ENCODE measurements at places on chromosomes 16 and 17.

DNA sequence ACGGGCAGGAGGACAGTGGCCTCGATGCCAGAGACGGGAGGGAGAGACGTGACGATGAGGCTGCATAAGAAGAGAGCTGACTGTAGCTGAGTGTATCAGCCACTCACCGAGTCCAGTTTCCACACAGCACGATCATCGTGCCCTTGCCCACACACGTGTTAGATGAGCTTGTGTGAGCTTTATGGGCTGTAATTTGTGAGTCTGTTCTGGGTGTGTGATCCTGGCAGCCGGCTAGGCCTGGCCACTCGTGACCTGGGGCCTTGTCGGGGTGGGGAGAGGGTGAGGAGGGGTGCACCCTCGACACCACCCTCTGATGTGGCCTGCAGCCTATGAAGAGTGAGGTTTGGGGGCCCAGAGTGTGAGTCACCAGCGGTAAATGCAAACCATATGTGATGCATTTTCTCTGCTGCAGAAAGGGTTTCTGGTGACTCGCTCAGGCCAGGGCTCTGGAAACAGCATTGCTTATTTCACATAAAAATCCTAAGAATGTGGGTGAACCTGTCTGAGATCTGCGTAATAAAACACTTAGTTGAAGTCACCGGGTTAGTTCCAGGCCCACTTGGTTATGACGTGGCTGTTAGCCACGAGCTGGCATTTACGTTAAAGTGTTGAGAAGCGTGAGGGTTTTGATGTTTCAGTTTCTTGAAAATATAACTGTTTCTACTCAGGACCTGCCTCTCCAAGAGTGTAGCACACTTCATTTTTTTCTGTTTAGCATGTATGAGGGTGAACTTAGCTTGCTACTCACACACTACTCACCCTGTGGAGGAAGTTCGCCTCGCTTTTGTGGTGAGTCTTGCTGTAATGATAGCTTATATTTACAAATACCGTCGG, 4.2 kb downstream of the METRNL start:
- no peak for DNase-seq

- DNase-seq = no peak
These were observed 5.0 kb upstream of the TIMP2 start for GRCh38 chr17:78929908-78930775.

DNA sequence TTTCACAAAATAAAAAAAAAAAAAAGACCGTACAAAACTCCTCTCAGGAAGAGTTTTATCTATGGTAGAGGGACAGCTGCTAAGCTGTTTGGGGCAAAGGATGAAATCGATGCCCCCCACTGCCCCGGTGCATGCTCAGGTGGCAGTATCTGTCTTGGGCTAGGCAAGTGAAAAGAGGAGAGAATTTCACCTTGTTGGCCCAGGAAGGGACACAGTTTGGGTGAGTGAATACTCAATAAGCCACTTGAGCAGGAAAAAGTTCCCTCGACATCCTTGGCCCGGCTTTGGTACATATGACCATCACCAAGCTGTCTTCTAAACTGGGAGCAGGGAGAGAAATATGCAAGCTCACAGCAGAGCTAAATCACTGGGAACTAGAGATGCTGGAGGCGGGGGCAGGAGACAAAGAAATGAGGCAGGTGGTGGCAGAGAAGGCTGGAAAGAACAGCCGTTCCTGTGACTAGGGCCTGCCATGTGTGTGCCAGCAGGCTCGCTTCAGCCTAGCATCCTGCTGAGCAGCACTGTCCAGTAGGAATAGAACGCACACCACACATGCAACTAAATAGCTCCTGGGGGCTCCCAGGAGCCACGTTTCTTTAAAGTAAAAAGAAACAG, 8.2 kb upstream of the EIF1 start:
- DNase-seq = no peak

DNA sequence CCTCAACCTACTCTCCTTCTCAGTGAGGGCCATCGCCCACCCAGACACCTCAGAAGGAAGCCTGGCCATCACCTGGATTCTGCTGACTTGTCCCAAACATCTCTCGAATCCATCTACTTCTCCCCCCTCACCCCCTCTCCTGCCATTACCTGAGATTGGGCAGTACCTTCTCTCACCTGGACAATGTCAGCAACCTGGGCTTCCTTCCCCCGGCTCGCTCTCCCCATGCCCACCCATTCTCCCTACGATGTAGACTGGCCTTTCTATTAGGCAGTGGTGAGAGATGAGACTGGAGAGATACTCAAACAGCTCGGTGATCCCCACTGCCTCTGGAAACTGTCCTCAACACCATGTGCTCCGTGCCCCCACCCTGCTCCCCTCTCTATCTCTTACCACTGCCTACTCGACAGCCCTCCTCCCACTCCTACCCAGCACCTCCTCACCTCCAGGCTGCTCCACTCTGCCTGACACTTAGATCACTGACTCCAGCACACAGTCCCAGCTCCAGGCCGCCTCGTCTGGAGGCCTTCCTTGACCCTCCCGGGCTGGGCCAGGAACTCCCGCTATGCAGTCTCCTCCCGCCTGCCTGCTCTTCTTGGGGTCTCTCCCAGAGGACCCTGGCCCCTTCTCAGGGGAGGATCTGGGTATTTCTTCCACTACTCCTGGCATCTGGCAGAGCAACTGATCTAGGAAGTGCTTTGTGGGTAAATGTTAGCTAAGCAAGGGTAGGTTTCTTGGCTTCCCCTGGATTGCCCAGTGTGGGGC, 235.8 kb upstream of the NLRP1 start:
- no peak for DNase-seq

DNA sequence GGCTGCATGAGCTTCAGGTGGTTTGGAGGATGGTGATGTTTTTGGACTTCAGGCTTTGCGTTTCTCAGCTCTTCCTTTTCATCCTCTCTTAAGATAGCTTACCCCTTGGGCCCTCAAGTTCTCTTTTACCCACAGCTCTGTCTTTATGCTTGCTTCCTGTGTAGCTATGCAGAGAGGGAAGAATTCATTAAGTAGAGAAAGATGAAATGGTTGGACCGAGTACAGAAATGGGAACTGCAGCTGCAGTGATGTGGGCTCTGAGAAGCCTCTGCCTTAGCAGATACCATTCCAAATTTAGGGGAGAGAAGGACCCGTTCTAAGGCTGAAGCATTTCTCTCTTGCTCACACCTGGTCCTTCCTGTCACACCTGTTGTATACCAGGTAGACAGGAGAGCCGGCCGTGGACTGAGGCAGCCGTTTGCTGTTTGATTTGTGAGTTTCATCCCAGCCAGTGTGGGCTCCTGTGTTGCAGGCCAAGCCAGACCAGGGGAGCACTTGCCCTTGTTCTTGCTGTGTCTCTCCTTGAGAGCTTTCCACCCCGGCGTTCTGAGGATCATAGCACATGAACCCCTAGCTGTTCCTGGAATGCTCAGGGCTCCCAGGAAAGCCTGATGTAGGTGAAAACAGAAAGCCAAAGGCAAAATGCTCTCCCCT, 392.7 kb downstream of the CPPED1 start:
- no peak for DNase-seq

Measured in LNCaP clone FGC (cell line).